ENCODE measurements at places on chromosomes 5 and 9.

DNA sequence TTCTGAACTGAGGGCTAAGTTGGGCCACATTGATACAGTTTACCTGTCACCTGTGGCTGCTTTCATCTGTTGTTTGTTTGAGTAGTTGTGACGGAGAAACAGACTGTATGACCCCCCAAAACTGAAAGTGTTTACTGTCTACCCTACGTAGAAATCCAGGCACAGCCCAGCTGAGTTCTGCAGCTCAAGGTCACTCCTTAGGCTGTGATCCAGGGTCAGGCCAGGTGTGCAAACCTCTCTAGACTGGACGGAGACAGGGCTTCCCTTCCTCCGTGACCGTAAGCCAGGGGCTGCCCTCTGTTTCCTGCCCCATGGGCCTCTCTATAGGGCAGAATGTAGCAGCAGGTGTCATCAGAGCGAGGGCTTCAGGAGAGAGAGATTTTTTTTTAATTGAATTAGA lies 207.9 kb upstream of the OTULINL start:
- DNase-seq, result no peak

DNA sequence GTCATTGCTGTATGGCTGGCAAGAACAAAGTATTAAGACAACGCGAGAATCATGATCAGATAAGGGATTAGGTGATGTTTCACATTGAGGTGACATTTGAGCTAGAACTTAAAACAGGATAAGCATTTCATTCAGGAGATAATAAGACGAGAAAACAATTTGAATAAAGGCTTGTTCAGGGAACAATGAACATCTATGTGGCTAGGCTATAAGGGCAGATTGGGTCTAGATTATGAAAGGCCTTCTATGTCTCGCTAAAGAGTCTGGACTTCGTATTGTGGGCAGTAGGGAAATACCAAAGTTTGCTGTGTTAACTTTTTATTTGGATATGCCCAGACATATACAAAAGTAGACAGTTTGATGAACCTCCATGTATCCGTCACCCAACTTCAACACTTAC lies 6.9 kb downstream of the MRPL22 start:
- no peak for DNase-seq

GRCh38 chr5:43192558-43193180 lies 644 bp downstream of the NIM1K start:
- peak; percentile 45 for DNase-seq

GRCh38 chr9:26954050-26954508 lies 2.1 kb upstream of the IFT74 start:
- no peak for DNase-seq

GRCh38 chr5:76256116-76256889 lies 146.8 kb upstream of the IQGAP2 start:
- peak; percentile 64 for DNase-seq

DNA sequence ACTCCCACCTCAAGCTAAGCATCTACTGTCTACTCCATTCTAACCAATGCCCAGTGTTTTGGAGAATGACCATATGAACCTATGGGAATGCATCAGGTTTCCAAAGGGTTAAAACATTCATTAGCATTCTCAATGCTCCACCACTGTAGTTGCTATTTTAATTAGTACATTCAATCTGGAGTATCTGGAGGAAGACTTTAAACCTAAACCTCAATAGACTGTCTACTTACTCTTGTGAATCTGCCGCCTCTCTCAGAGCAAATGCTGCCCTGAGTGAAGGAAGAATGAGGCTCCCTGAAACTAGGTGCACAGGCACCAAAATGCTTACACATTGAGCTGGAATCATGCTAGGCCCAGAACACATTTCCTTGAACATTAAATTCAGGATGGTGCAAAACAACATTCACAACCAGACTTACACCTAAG lies 2.0 kb downstream of the ENC1 start:
- no peak for DNase-seq

DNA sequence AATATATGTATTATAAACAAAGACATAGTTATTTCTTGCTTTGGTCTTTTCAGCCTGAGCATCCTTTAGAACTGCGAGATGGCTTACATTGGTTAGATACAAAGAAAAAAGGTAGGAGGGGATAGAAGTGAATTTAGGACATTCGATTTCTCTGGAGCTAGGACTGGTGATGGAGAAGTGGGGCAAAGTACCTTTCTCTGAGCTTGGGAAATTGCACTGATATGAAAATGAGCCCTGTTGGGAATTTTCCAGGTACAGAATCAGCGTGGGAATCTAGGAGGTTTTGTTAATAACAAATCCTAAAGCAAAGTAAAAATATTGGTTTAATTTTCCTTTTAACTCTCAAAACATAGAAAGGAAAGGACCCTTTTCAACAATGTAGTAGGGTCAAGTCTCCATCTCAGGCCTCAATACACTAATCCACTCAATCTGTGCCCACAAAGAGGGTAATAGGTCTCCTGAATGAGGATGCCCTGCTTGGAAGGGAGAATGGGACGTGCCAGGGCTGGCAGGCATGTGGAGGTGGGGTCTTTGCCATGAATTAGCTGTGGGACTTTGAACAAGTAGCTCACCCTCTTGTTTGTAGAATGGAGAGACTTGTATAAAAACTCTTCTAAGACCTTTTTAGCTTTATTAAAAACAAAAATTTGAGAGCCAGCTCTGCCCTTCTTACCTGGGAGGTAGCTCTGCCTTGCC lies 17.7 kb downstream of the SNX18 start:
- DNase-seq, result no peak

GRCh38 chr9:87140605-87141109 lies 193.4 kb upstream of the GAS1 start:
- no peak for DNase-seq

DNA sequence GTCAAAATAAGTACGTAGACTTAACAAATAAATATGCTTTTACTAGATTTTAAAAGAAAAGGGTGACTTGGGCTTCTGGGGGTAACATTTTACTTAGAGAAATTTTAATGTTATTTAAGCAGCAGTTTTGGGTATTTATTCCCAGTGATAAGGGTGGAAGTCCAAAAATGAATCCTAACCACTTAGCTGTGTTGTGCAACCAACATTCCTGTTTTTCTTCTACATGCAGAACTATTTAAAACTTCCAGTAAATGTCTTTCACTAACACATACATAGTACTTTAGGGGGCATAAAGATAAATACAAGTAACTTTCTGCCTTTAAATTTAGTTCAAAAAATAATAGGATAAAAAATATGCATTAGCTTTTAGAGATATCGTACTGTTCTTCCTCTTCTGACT lies 436.7 kb downstream of the CTNND2 start:
- no peak for DNase-seq

GRCh38 chr5:67679184-67679841 lies 482.7 kb upstream of the CD180 start:
- DNase-seq, result no peak
